ENCODE measurements at places on chromosomes 5 and 9.

DNA sequence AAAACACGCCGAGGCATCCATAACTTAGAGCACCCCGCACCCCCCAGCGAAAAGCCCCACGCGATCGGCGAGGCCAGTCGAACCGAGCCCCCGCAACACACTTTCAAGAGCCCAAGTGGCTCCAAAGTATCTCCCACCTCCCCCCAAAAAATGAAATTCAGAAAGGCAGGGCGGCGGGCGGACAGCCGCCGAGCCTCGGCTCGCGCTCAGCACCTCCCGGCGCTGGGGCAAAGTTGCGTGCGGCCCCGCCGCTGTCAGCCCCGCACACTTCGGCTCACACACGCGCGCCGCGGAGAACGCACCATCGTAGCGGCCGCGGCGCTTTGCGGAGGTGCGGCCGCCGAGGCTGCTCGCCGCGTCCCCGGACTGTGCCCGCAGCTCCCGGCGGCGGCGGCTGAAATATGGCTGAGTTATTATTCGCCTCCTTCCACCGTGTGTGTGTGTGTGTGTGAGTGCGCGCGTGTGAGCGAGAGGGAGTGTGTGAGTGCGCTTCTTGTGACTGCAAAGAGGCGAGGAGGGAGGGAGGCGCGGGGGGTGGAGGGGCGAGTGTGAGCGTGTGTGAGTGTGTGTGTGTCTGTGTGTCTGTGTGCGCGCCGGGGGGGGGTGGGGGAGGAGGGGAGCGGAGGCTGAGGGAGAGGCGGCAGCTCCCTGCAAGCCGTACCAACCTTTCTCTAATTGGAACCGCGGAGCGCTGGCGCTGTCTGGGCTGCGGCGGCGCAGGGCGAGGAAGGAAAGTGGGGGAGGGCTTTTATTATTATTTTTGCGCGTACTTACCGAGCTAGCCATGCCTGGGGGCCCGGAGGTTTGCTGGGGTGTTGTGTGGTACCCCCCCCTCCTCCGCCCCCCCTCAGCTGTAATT, 599 bp downstream of the MLLT3 start:
- peak; percentile 79 for DNase-seq

DNA sequence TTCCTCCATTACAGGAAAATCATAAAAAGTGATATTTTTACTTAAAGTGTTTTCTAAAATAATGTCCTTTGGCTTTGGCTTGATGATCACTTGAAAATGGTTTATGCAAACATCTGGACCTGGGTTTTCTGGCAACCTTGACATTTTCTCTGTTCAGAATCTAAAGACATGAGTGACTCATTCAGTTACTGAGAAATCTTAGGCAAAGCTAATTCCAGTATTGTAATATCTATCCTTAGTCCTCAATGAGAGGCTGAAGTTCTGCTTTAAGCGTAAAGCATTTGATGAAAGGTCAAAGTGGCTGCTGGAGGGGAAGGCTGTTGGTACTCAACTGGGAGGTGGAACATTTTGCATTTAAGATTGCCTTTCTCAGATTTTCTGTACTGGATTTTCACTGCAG, 2.3 kb downstream of the MAN2A1 start:
- no peak for DNase-seq

DNA sequence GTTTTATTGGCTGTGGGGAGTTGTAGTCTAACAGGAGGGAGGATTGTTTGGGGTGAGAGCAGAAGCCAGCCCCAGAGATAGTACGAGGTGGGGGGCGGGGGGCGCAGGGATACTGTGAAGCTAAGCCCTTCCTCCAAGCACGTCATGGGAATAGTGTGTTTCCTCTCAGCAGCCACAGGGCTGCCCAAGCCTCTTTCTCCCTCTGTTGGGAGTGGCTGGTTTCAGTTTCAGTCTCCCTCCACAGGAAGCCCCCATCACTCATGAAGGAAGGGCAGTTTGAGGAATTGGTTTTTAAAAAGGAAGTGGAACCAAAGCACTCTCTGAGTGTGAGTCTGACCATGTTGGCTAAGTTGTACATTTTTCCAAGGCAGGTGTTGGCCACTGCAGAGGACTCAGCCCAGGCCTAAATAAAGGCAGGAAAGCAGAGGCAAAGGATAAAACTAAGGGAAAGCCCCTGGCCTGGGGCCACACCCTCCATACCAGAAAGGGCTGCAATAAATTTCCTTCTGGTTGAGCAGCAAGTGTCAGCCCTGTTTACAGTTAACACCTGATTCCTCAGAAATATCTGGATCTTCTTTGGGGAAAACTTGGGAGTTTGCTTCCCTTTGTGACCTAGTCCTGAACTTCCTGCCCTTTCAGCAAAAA, 3.2 kb downstream of the RAB24 start:
- peak; percentile 62 for DNase-seq

DNA sequence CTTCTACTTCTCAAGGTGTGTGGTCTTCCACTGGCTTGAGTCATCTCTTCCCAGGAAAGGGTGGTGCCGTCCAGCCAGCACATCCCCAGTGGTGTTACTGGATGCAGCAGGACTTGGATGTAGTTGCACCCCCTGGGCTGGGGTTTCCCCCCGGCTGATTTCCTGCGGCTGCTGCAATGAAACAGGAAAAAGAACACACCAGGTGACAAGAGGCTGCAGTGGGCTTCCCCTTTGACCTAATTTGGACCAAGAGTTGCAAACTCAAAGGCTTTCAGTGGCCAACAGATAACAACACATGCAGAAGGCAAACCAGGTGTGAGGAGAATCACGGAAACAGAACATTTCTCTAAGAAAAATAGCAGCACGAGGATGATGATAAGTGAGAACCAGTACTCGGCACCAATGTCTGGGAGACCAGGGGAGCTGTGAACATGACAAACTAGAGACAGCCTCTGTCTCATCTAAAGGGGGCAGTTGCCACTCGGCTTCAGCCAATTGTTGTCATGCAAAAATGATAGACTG, 83.7 kb downstream of the PDE6A start:
- DNase-seq: peak; percentile 52

DNA sequence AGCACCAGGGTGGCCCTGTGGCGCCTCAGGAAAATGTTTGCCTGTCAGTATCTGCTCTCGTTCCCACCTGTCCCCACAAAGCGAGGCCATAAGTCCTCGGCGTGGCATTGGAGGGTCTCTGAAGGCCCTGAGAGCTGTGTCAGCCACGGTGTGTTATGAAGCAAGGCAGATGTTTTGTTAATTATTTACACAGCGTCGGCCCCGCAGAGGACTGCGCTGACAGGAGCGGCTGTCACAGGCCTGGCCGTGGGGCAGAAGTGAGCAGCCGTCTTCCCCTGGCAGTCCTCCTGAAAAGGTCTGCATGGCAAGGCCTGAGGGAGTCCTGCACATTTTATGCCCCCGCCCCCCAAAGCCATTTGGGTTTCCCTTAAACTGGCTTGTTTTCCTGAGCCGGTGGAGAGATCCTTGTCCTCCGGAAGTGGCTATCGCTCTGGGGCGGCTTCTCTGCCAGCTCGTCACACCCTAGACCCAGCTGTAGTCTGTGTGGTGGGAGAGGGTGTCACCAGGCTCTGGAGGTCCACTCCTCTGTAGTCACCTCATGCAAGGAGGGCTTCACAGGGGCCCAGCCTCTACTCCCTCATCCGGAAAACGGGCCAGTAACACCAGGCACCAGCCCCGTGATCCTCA, 6.2 kb downstream of the NEK6 start:
- no peak for DNase-seq

DNA sequence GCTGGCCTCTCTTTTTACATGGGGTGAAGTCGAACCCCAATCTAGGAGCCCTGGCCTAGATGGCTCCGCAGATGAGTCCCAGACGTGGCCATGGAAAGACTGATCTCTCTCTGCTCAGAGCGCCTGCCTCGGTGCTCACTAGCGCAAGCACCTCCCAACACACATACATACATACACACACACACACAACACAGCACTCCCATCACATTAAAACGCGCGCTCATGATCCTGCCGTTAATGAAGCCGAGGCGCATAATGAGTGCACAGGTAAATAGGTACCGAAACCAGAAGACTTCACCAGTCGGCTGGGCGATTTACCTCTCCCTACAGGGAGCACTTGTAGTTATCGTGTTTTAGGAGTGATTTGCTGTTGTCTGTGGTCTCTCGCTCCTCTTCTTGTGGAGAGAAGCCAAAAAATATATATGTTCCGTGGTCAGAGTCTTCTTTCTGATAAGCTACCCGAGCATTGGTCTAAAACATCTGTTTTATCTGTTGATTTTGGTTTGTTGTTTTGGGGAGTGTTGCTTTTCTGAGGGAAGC, 207.7 kb downstream of the MEF2C start:
- DNase-seq: no peak

DNA sequence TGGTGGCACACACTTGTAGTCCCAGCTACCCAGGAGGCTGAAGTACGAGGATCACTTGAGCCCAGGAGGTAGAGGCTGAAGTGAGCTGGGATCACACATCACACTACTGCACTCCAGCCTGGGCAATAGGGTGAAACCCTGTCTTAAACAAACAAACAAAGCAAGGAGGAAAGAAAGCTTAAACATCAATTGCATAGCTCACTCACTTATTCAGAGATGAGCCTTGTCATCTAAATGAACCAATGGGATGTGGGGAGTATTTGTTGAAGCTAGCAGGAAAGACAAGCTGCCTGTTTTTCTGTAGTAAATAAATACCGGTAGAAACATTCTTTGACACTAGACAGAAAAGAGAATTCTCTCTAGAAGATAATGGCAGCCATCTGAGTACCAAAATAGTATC, 161.0 kb upstream of the SLC12A2 start:
- DNase-seq: no peak
